ENCODE measurements at places on chromosomes 16 and 17.

DNA sequence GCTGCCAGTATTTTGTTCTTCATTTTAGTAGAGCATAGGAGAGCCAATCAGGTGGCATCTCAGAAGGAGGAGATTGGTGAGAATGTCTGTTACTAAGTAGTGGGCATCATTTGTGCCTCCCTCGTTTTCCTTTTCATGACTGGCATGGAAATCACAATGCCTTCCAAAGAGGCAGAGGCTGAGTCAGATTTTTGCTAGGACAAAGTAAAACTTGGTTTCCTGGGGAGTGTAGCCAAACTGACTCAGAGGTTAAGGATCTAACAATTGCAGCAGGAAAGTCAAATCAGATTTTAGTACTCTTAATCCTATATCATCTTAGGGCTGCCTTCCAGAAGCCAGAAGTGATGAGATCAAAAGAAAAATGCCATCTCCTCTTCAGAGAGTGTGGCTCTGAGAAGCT lies 138.7 kb downstream of the ANKFN1 start:
- no peak for DNase-seq

- no peak for DNase-seq
Measured at GRCh38 chr17:80106751-80107150, 5.4 kb downstream of the GAA start.

DNA sequence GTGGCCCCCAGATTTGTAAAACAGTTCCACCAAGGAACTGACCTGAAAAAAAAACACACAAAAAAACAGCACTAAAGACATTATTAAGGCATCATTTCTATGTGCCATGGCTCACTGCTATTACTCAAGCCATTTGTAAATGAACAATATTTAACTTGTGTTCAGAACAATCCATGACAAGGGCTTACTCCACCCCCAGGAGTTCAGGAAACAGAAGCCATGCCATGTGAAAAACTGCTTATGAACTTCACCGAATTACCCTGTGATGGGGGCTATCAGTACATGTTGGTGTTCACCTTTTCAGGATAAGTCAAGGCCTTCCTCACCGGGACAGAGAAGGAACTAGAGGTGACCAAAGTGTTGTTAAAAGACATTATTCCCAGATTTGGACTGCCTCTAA lies 19.2 kb downstream of the ACSM1 start:
- DNase-seq = no peak

- DNase-seq = no peak
Measured at GRCh38 chr16:64718486-64718885, 403.4 kb downstream of the CDH11 start.

- DNase-seq = no peak
Measured at GRCh38 chr16:84461413-84462295, 42.8 kb downstream of the MEAK7 start.

DNA sequence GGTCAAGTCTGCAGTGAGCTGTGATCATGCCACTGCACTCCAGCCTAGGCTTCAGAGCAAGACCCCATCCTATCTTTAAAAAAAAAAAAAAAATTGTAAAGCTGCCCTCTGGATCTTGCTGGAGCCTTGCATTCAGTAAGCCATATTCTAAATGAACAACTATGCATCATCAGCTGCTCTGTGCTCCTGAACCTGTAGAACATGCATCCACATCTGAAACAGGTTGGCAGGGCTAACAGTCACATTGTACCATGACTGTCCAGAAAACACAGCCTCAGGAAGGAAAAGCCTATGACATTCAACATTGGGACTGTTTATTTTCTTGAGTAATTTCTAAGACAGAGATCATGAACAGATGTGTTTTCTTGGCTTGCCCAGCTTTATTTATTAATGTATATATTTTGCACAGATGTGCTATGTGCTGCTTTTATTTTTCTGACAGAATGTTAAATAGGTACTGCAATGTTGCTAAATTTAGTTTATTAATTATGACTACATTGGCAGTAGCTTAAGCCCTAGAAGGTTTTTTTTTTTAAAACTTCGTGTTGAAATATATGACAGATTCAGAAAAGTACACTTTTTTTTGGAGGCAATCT lies 19.8 kb downstream of the ACSF2 start:
- no peak for DNase-seq

GRCh38 chr17:63838631-63839171 lies 3.8 kb downstream of the SMARCD2 start:
- DNase-seq = no peak

DNA sequence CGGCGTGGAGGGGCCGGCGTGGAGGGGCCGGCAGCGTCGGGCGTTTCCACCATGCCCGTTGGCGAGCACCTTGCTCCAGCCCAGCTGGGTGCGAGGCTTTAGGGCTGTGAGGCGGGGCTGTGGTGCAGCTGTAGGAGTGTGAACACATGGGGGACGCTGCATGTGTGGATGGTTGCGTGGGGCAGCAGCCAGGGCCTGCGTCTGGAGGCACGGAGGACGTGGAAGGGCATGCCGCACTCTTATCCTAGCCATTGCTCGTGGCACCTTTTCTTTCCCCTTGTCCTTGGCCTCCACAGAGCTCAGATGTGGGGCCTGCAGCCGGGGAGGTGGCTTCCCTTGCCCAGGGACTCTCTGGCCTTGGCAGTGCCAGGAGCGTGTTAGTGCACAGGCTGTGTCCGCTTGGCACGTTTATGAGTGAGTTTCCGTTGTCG lies 47.8 kb downstream of the PDPK1 start:
- no peak for DNase-seq

- no peak for DNase-seq
Measured at GRCh38 chr17:55624772-55625433, 97.8 kb downstream of the TMEM100 start.

DNA sequence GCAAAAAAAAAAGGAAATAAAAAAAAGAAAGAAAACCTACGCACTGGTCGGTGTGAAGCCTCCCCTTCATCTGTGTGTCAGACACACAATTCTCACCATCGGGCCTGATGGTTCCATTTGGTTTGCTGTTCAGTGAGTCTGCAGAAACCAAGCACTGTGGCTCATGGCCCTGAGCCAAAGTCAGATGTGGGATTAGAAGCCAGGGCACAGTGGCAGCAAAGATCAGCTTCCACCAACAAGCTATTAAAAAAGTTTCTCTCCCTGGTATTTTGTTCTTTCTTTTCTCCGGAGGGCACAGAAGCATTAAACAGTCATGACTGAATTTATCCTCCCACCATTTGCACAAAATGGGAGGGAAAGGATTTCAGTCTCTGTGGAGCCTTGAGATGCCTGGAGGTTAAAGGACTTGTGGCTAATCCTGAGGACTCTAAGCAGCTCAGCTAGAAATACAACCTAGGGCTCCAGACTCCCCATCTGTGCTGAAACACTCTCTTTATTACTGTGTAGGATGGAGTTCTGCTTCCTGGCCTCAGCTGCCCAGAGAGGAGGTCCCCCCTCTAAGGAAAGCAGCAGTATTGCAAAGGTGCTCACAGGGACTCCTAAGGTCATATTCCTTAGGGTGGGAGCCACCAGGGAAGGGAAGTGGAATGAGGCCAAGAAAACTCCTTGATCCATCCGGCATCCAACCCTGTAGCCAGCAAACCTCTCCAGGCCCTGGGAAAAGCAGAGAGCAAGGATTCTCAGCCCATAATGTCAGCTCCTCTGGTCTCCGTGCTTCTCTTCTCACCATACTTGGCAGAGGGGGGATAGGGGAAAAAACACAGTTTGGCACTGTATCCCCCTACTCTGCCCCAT lies 28.2 kb downstream of the SLC39A11 start:
- DNase-seq = no peak

GRCh38 chr16:66798161-66798560 lies 3.2 kb downstream of the TERB1 start:
- no peak for DNase-seq

GRCh38 chr16:78957317-78958100 lies 643.0 kb downstream of the MAF start:
- DNase-seq = no peak

DNA sequence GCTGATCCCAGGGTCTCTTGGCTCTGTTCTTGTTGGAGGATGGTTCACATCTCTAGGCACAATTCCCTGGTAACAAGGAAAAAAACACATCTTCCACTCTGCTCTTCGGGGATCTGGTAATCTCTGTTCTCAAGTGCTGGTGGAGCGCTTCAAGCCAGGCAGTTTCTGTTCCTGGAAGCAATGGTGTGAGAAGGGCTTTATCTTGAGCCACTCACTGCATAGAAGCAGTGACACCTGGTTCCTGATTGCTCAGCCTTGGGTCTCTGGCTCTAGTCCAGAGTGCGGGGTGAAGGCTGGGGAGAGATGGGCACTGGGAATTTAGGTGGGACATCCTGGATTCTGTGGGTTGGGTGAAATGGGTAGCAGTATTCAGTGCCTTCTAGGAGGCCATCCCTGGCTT lies 14.1 kb downstream of the AKAP1 start:
- DNase-seq = no peak

DNA sequence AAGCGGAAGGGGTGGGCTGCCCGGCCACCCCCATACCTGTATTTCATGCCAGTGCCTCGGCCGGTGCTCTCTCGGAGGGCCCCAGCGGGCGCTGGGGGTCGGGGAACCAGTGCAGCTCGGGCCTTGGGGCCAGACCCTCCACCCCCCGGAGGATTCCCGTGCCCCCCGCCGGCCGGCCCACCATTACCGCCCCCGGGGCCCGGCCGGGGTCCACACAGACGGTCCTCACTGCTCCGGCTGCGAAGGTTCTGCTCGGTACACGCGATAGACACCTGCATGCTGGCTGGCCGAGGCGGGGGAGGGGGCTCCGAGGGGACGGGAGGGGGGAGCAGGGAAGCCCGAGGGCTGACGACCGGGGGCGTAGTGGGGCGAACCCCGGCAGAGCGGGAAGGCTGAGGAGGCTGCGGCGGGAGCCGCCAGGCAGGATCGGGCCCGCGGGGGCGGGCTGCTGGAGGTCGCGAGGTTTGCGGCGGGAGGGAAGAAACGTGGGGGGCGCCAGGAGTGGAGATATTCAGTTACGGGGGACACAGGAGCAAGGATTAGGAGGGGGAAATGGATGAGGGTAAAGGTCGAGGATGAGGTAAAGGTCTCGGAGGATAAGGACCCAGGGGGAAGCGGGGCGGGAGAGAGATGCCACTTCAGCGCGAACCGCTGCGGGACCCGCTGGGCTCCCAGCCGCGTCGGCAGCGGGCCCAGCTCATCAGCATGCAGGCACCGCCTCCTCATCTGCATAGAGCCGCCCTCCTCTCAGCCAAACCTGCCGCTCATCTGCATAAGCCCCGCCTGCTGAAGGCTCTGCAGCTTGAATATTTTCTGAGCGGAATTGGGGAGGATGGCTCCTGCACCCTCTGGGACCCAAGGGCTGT lies at the start of gene KCNAB3:
KCNAB3 (minus strand) TSS at position 699 of the 866 bp plus-strand sequence; CDS start at position 278, 421 bp downstream.
- DNase-seq = peak; percentile 52

DNA sequence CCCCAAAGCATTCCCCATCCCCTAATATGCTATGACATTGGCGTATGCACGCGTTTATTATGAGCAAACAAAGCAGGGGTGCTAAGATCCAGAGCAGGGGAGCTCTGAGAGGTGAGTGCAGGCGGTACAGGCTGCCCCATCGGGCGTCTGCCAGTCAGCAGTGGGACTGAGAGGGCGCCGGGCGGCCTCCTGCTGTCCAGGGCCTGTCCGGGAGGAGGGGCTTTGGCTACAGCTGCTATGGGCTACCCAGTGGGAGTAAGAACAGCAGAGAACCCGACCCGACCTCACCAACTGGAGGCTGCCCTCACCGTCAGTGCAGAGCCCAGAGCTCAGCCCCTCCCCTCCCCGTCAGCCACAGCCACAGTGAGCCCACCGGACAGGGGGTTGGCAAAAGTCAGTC lies 18.5 kb upstream of the AATK start:
- no peak for DNase-seq

GRCh38 chr17:72461757-72462156 lies 340.9 kb downstream of the SOX9 start:
- DNase-seq = no peak

DNA sequence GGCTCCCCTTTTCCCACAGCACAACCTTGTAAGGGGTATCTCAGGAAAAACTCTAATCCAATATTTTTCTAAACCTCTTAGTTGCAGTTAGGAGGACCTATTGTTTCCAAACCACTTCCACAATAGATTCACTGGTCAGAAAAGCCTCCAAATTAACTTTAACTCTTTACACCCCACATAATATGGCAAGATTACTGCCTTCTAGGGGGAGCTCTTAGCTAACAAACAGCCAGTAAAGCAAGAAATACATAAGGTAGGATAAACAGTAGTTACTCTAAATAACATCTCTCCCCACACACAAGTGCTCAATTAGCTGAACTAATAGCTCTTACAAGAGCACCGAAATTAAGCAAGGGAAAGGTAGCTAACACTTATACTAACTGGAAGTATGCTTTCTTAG lies 192.1 kb upstream of the KIF2B start:
- no peak for DNase-seq

- DNase-seq = no peak
Measured at GRCh38 chr17:7750321-7750821, 32.8 kb downstream of the DNAH2 start.

GRCh38 chr16:68376590-68376989 lies 65.8 kb downstream of the PRMT7 start:
- DNase-seq = no peak

DNA sequence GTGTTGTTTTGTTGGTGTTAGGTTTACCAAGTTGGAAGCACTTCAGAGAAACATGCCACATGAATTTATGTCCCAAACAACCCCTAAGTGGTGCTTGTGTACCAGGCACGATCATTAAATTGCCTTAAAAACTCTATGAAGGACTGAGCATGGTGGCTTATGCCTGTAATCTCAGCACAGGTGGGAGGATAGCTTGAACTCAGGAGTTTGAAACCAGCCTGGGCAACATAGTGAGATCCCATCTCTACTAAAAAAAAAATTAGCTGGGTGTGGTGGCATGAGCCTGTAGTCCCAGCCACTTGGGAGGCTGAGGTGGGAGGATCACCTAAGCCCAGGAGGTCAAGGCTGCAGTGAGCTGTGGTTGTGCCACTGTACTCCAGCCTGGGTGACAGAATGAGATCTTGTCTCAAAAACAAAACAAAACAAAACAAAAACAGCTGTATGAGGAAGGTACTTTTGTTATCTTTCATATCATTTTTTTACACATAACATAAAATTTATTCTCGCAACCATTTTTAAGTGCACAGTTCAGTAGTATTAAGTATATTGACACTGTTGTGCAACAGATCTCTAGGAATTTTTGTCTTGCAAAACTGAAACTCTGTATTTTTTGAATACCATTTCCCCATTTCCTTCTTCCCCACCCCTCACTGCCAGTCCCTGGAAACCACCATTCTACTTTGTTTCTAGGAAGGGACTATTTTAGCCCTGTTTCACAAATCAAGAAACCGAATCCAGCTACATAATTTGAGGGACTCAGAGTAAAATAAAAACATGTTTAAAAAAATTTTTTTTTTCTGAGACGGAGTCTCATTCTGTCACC lies 14.3 kb upstream of the RBBP6 start:
- no peak for DNase-seq

DNA sequence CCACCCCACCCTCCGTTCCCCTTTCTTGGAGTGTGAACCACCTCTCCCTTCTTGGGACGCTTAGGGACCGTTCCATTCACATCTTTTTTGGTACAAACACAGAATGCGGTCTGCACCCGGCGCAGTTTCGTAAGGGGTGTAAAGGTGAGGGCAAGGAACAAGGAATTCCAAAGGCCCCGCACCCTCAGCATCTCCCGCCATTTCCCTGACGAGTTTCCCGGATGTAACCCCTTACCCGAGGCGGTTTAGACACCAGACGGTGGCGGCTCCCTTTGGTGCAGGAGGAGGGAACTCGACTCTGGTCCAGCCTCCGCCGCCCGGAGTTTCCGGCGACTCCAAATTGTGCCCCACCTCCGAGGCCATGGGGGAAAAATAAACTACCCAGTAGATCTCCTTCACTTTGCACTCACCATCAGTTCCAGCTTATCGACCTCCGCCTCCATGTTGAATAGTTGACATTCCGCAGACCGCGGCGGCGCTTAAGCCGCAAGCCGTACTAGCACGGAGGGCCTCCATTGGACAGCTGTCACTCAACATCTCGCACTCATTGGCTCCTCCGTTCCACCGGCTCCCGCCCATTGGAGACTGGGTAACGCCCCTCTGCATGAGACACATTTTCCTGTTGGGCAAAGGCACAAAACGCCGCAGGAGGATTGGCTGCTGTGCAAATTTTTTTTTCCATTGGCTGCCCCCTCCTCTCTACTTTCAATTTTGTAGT lies at the start of gene SKA2:
SKA2 (minus strand) TSS at position 466 of the 718 bp plus-strand sequence; CDS start at position 443, 23 bp downstream.
- DNase-seq = no peak

All from dermis microvascular lymphatic vessel endothelial cell (primary cell).